ENCODE measurements at places on chromosomes 16 and 17. TPM values are rescaled to one million over a fixed set of nuclear protein-coding genes. Genes with fewer than 3 reads are reported as not detected.

CENPX gene
- total RNA-seq = 164 TPM

SDR42E2 gene
- not detected for total RNA-seq

CCR7 gene
- total RNA-seq = not detected

SOST gene
- not detected for total RNA-seq

RPAIN gene
- 52.3 TPM for total RNA-seq

- DNase-seq = peak; percentile 93
Measured at GRCh38 chr16:81237282-81237681, 1.2 kb upstream of the BCO1 start.

GRCh38 chr16:50613281-50613963, 65.2 kb downstream of the NKD1 start:
- DNase-seq = peak; percentile 75

DNA sequence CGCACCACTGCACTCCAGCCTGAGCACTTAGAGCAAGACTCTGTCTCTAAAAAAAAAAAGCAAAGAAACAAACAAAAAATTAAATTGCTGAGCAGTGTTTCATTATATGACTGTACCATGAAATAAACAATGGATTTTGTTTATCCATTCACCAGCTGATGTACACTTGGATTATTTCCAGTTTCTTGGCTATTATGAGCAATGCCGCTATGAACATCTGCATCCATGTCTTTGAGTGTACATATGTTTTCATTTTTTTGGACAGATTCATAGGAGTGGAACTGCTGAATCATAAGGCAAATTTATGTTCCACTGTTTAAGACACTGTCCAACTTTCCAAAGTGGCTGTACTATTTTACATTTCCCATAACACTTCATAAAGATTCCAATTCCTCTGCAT, 8.0 kb downstream of the RNF157 start:
- DNase-seq = no peak

DNA sequence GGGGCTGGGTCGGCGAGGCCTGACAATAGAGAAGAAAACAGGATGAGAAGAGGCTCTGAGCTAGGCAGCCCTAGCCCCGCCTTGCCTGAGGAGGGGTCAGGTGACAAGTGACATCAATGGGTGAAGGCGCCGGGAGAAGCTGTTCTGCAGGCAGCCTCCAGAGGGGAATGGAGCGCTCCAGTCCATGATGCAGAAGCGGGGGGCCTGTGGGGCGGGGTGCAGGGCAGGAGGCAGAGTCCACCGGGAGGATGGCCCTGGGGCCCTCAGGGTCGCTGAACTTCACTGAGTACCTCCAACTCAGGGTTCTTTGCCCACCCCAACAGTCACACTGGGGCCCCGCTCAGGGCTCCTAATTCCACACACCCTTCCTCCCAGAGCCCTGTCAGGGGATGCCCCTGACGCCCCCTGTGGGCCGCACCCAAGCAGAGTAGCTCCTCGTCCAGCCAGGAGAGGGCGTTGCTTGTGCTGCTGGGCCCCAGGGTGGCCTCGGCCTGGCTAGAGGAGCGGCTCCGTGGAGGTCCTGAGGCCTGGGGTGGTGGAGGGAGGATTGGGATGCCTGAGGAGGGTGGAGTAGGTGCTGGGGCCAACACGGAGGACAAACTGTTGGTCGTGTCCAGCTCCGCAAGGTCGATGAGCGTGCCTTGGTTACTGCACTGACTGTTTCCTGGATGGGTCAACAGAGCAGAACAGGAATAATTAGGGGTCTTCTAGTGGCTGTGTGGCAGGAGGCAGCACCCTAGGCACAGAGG, 20.8 kb downstream of the GGA3 start:
- no peak for DNase-seq

- no peak for DNase-seq
Measured at GRCh38 chr17:28018439-28019070, 23.9 kb upstream of the NLK start.

- peak; percentile 74 for DNase-seq
Measured at GRCh38 chr17:60577147-60577915, 22.7 kb upstream of the PPM1D start.

- DNase-seq = no peak
Measured at GRCh38 chr17:60528828-60529227, 2.8 kb upstream of the APPBP2 start.

GRCh38 chr16:87464691-87465300, 28.0 kb downstream of the ZCCHC14 start:
- DNase-seq = peak; percentile 94

DNA sequence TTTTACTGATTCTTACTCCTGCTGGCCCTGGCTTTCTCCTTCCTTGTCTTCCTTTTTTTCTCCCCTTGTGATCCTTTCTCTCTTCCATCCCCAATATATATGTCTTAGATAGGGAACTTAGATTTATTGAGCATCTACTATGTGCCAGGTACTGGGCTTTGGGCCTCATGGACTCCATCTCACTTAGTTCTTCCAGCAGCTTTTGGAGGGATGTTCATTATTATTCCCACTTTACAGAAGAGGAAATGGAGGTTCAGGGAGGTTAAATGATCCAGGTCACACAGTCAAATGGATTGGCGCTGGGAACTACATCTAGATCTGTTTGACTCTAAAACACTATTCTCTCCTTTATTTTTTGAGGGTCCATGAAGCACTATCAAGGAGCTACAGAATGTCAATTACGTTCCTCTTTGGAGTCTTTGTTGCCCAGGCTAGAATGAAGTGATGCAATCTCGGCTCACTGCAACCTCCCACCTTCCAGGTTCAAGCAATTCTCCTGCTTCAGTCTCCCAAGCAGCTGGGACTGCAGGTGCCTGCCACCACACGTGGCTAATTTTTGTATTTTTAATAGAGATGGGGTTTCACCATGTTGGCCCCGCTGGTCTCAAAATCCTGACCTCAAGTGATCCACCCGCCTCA, 19.0 kb upstream of the PRKCA start:
- no peak for DNase-seq

DNA sequence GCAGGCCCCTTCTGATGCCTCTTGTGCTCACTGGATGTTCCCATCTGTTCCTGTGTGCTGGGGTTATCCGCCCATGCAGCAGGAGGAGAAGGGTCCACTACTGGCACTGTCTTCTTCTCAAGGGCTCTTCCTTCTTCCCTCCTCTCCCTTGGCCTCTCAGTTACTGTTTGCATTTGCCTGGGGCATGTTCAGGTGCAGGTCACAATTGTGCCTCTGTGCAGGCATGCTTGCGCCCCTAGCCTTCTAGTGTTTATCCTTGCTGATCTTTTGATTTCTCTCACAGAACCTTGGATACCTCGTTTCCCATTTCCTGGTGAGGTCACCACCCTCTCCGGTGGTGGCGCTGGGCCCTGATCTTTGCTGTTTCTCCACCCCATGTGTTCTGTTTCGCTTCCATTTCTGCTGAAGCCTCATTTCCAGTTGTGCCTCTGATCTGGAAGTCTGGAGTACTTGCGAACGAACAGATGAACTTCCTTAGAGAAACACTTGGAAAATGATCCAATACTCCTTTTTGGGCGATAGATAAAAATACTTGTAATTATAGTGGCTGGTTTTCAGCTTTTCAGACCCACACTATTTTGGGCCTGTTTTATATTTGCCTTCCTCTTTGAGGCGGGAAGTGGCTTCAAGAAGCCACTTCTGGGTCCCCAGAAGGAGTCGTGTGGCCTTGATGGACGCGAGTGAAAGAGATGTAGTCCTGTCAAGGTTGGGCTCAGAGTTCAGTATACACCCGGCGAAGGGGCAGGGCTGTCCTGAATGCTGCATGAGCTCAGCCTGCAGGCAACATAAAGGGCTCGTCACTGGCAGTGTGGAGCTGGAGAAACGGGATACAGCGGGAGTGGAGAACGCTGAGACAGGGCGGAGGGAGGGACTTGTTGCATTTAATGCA, 312.9 kb downstream of the SNX29 start:
- DNase-seq = no peak

DNA sequence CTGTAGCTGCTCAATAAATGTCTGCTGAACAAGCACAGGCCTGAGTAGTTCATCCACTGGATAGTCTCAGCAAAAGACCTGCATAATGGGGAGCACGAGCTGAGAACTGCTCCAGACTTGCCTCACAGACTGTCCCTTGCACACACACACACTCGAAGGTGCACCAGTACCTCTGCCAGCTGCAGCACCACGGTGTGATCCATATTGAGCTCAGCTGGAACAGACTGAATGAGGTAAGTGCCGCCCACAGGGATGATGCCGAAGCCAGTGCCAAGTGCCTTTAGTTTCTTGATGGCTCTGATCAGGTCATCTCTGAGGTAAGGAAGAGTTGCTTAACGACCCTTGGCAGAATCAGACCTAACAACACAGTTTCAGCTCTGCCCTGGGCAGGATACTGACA, 11.6 kb downstream of the SNF8 start:
- DNase-seq = no peak

- DNase-seq = peak; percentile 89
Measured at GRCh38 chr17:1485423-1486376, 6.8 kb downstream of the MYO1C start.

GRCh38 chr16:80759419-80760162, 44.8 kb downstream of the CDYL2 start:
- no peak for DNase-seq

DNA sequence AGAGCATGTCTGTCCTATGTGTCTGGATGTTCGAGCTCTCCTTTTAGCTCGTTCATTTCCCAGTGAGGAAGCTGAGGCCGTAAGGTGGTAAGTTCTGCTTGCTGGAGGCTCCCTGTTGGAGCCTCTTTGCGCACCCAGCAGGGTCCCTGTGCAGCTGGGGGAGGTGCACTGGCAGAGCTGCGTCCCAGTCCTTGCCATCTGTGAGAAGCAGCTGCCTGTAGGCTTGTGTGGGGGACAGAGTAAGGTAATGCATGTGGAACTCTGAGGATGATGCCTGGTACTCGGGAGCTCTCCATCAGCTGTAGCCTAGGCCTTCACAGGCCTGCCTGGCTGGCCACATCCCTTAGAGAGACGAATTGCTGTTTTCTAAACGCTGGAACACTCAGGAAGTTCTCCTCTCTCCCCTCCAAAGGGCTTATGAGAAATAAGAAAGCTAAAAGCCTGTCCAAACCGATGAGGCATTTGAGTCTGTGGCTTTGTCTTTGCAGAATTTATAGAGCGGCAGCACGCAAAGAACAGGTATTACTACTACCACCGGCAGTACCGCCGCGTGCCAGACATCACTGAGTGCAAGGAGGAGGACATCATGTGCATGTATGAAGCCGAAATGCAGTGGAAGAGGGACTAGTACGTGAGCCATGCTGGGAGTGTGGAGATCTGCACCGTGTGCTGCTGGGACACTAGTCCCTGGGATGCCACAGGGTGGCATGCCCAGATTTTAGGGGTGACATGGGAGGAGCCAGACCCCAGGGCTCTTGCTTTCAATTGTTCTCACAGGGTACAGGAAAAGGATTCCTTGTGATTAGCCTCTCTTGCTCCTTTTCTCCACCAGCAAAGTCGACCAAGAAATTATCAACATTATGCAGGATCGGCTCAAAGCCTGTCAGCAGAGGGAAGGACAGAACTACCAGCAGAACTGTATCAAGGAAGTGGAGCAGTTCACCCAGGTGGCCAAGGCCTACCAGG, 1.6 kb downstream of the NDUFB10 start:
- no peak for DNase-seq

DNA sequence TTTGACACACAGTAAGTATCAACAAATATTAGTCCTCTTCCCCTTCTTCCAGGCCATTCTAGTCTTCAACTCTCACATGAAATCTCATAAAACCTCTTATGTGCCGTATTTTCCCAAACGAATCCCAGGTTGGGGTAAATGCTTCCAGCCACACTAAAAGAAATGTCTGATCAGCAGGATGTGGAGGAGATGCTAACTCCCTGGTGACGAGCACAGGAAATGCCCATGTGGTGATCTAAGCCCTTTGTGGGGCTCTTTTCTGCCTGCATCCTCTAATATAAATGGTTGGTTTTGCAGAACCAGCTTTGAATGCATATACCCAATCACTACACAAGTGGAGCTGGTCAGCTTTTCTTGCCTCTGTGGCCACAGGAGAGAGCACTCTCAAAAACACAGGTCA, 498.2 kb upstream of the ERCC4 start:
- no peak for DNase-seq

- DNase-seq = no peak
Measured at GRCh38 chr16:12020009-12020408, 43.5 kb downstream of the SNX29 start.

- no peak for DNase-seq
Measured at GRCh38 chr16:1345087-1345486, 6.6 kb downstream of the TSR3 start.

DNA sequence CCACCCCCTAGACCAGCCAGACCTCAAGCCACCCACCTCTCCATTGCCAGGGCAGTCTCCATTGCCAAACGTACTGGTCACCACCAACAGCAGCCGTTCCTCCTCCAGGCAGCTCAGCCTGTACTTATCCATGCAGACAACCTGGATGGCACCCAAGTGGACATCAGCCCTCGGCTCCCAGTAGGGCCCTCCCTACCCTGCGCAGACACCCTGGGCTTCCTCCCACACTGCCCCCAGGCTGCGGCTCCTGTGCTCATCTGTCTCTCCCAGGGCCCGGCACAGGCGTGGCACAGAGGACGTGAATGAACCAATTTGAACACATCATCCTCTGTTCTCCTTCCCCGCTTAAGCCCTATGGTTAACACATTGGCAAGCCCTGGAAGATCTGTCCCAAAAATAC, 29.5 kb downstream of the NOS2 start:
- no peak for DNase-seq

- no peak for DNase-seq
Measured at GRCh38 chr17:6753546-6753945, 2.3 kb upstream of the XAF1 start.

- peak; percentile 44 for DNase-seq
Measured at GRCh38 chr17:6498901-6499540, 54.8 kb downstream of the PIMREG start.

GRCh38 chr17:74329378-74329777, 3.4 kb downstream of the KIF19 start:
- DNase-seq = no peak

DNA sequence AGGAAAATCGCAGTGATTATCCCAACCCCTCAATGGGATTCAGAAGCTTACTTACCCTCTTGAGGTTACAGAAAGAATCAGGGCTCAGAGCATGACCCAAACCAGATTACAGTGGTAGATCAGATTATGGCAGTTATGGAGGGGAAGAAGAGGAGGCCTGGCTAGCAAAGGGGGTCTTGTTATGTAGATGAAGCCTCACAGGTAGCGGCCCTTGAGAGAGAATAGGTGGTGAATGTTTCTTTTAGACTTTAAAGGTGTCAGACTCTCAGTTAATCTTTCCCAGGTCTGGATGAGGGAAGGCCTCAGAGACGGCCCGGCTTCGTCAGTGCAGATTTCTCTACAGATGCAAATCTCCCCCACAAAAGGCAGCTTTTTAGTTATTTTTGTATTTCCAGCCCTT, 15.6 kb downstream of the RNF112 start:
- DNase-seq = no peak

DNA sequence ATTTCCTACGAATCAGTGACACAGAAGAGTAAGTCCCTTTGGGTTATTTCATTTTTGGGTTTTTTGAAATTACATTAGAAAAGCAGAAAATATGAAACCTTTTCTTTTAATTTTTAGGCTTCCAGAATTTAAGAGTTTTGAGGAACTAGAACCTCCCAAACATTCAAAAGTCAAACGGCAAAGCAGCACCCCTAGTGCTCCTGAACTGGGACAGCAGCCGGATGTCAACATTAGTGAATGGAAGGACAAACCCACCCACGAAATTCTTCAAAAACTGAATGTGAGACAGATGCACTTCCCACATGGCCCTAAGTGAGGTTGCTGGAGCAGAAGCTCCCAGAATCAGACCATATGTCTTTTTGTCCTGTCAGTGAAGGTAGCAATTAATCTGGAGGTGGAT, 199.4 kb downstream of the PHKB start:
- DNase-seq = no peak

- no peak for DNase-seq
Measured at GRCh38 chr16:86578611-86579267, 390 bp downstream of the FOXL1 start.
